ENCODE measurements at places on chromosomes 4 and X.

DNA sequence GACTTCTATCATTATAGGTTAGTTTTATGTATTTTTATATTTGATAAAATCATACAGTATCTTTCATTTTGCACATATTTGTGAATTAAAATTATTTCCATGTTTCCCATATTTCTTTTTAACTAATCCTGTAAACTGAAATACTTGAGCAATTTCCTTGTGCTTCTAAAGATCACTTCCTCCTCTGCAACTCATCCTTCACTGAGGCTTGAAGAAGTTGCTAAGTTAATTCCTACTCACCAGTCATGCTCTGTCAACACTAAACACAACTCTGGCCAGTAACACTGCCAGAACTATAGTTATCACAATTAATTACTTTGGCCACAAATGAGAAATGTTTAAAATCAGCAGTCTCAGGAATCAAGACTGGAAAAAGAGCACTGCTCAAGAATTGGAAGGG, 6.7 kb downstream of the SPATA4 start:
- no peak for DNase-seq

DNA sequence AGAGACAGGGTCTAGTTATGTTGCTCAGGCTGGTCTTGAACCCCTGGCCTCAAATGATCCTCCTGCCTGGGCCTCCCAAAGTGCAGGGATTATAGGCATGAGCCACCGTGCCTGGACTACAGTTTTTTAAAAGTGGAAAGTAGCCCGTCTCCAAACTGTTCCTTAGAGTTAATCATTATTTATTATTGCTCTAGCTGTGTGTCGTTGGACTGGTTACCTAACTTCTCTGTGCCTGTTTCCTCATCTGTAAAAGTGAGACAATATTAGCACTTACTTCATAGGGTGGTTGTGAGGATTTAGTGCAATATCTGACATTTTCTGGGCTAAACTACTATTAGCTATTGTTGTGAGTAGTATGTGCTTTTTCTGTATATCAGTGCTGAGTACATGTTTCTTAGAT, 152.3 kb upstream of the SCML1 start:
- no peak for DNase-seq

GRCh38 chr4:184201179-184201578, 16.5 kb downstream of the ENPP6 start:
- no peak for DNase-seq

DNA sequence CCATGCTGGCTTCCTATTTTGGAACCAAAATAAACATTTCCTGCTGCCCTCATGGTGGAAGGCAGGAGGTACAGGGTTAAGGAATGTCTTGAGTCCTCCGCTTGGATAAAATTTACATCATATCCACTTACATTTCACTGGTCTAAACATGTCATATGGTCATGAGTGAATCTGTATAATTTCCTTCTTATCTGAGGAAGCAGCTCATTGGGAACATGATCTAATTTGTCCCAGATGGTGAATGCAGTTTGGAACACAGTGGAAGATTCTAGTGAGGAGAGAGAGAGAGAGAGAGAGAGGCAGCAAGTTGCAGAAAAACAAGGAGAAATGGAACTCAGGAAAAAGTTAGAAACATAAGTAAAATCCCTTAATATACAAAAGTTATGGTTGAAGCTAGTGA, 46.8 kb downstream of the MXRA5 start:
- DNase-seq: no peak
